NCI-H2171 treated with DMSO at 0.1 percent for 48 hours (cell line): ENCODE measurements at places on chromosomes 1 and 21.

- no peak for DNase-seq
Measured at GRCh38 chr1:239387304-239388158, 1.2 kb downstream of the CHRM3 start.

- peak; percentile 19 for DNase-seq
Measured at GRCh38 chr21:34498623-34499022, 13.4 kb downstream of the KCNE1 start.

DNA sequence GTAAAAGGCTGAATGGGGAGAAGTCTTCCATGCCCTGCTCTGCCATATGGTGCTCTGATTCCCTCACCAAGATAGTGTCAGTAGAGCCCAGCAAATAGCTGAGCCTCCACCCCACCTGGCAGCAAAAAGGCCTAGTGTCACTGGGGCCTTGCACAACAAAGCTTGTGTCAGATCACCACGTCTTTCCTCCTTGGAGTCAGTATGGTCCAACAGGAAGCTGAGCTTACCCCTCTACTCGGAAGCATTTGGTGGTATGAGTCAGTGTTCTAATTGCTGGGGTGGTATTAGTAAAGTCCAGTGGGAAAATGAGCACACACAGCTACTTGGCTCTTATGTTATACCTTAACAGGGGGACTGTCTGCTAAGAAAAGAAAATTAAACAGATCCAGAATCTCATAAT is 18.7 kb upstream of the RRP15 start:
- peak; percentile 72 for DNase-seq

DNA sequence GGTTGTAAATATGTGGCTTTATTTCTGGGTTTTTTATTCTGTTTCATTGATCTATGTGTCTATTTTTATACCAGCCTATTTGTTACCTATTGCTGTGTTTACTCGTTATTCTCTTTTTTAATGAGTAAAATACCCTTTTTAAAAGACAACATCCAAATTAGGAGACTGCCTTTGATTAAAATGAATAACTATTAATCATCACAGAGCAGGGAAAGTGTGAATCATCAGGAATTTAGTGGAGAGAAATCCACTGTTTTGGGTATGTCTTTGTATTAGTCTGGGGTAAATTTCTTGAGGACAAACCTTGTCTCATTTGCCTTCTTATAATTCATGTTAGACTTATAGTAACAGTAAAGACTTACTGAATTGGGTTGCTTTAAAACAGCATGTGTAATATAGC is 12.1 kb downstream of the DISC1 start:
- no peak for DNase-seq

DNA sequence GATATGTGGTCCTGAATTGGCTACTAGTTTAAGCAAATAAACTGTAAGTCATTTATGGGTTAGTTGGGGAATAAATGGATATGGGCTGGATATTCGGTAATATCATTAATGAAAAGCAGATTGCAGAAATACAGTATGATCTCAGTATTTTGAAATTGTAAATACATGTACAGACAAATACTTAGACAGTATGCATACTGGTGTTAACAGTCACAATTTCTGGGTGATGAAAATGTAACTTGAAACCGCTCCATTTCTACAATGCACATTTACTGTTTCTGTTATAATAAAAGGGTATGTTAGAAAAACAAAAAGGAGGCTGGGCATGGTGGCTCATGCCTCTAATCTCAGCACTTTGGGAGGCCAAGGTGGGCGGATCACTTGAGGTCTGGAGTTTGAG is 28.0 kb downstream of the BLZF1 start:
- DNase-seq, result no peak
